GM23338 (cell line): ENCODE measurements at places on chromosomes 4 and X.

DNA sequence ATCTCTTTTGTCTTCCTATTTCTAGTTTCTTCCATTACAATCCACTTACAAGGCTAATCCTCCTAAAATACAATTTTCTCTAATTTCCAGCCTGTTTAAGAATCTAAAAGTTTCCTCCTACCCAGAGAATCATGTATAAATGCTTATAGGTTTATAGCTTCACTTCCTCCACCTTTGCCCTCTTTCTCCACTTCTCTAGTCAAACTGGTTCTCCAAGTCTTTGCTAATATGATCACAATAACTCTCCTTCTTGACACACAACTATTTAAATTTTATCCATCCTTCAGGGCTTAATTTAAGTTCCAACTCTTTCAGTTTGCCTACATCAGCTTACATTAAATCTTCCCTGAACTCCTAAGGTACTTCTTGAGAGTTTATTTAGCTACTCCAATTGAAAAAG lies 69.2 kb downstream of the RPS6KA6 start:
- peak; percentile 14 for DNase-seq
- H3K4me3 ChIP-seq: no peak overlapping the region
- H3K4me1 ChIP-seq: no peaks in the 10 kb centered on the region
- H3K36me3 ChIP-seq: no peaks in the 10 kb centered on the region

DNA sequence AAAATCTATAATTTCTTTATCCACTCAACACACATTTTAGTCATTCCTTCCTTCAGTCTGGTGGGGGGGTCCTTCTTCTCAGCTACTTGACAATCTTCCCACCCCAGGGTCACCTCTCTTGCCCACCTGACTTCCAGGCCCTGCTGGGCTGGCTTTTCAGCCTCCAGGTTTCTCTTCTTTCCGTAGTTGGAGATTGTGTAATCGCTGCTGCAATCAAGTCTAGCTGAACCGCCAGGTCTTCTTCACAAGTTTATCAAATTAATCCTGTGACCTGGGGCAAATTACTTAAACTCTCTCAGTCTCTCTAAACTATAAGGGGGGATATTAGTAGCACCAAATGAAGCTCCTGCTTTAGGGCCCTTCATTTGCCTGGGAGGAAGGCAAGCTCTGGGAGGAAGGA lies 102.9 kb upstream of the TNIP3 start:
- H3K27ac ChIP-seq: no peak overlapping the region
- no peaks in the 10 kb centered on the region for H3K36me3 ChIP-seq
- no peaks in the 10 kb centered on the region for H3K27me3 ChIP-seq

DNA sequence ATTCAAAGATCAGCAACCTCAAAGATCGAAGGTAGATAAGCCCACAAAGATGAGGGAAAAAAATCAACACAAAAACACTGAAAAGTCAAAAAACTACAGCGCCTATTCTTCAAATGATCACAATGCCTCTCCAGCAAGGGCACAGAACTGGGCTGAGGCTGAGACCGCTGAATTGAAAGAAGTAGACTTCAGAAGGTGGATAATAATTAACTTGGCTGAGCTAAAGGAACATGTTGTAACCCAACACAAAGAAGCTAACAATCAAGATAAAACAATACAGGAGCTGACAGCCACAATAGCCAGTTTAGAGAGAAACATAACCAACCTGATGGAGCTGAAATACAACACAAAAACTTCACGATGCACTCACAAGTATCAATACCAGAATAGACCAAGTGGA lies 231.1 kb downstream of the STPG2 start:
- H3K4me1 ChIP-seq: no peaks in the 10 kb centered on the region
- H3K27me3 ChIP-seq: no peaks in the 10 kb centered on the region
- no peak for DNase-seq
- no peak overlapping the region for H3K4me3 ChIP-seq
- no peaks in the 10 kb centered on the region for H3K36me3 ChIP-seq
- H3K27ac ChIP-seq: no peak overlapping the region

DNA sequence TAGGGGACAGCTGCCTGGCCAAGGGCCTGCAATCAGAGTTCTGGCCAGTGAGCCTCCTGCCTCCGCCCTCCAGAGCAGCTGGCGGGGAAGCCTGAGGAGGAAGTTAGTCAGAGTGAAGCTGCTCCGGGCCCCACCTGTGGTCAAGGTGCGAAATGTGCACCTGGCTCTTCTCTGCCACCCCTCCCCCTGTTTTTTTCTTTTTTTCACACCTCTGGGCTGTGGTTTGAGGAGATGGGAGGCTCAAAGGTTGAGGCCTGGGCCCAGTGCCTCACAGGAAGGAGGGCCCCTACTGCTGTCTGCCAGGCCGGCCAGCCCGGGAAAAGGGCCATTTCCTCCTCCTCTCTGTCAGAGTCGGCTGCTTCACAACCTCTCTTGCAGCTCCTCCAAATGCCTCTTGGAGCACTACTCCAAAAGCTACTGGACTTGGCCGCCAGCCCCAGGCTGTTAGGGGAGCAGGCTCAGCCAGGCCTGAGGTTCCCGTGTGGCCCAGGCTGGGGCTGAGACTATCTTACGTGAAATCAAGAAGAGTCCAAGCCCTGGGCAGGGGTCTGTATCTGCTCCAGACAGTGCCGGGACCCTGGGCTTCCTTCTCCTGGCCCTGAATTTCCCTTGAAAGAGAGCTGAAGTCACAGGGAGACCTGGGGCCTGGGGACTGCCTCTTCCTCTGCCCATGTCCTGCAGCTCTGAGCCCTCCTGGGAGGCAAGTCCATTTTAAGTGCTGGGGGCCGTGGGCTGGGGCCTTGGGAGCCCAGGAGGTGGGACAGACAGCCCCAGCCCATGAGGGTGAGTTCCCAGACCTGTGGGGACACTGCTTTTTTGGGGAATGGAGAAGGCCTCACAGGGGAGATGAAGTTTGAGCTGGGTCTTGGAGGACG lies 4.5 kb upstream of the CXCR3 start:
- no peak overlapping the region for H3K4me3 ChIP-seq
- DNase-seq: peak; percentile 39
- H3K27me3 ChIP-seq: no peaks in the 10 kb centered on the region
- no peak overlapping the region for H3K27ac ChIP-seq
- H3K4me1 ChIP-seq: no peaks in the 10 kb centered on the region
- H3K36me3 ChIP-seq: no peaks in the 10 kb centered on the region

DNA sequence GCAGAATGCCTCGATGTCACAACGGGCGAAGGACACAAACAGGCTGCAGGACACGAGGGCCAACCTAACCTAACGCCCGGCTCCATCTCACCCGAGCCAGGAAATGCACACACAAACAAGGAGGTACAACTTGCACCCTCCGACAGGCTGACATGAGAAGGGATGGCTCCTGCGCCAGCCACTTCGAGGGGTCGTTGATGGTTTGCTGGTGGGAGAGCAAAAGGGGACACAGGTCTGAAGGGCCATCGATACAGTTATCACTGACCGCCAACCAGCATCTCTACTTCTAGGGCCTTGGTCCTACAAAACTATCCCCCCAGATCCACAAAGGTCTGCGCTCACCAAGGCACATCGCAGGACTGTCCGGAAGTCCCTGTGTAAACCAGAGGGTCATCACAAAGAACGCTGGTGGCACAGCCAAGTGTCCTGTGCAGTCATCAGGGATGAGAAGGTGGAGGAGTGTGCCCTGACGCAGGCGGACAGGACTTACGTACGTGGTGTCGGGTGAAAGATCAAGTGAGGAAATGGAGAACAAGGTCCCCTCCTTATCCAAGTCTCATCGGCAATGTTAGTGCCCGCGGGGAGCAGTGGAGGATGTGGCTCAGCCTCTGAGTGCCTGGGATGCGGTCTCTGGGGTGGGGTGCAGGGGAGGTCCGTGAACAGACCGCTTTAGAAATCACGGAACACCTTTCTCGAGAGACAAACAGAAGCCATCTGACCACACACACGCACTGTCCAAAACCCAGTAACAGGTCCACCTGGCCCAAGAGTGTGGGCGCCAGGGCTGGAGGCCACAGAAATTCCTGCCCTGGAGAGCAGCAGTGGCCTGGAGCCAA lies 7.0 kb downstream of the MXD4 start:
- no peak overlapping the region; the same call in 1 of the 2 replicates for H3K27ac ChIP-seq
- no peak overlapping the region for H3K4me3 ChIP-seq
- no peak for DNase-seq

GRCh38 chrX:7024850-7025249 lies 122.7 kb upstream of the STS start:
- no peak overlapping the region for H3K27ac ChIP-seq
- H3K4me3 ChIP-seq: no peak overlapping the region
- H3K4me1 ChIP-seq: no peaks in the 10 kb centered on the region
- H3K36me3 ChIP-seq: no peaks in the 10 kb centered on the region
- no peak for DNase-seq

DNA sequence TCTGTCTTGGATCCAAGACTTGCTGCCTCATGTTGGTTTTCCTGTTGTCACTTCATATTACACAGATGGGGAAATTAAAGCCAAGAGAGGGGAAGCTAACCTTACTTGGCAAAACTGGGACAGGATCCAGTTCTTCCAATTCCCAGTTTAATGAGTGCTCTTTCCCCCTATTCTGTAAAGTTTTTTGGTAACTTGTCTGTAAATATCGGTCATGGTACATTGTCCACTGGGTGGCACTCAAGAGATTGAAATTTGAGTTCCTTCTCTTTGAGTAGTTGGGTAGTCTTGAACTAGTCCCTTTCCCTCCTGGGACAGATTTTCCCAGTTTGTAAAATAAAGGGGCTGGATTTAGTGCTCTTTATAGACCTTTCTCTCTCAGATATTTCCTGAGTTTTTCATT lies 12.4 kb upstream of the EOLA2 start:
- no peaks in the 10 kb centered on the region for H3K4me1 ChIP-seq
- H3K36me3 ChIP-seq: no peaks in the 10 kb centered on the region
- no peaks in the 10 kb centered on the region for H3K27me3 ChIP-seq
- DNase-seq: peak; percentile 20
- H3K27ac ChIP-seq: no peak overlapping the region

DNA sequence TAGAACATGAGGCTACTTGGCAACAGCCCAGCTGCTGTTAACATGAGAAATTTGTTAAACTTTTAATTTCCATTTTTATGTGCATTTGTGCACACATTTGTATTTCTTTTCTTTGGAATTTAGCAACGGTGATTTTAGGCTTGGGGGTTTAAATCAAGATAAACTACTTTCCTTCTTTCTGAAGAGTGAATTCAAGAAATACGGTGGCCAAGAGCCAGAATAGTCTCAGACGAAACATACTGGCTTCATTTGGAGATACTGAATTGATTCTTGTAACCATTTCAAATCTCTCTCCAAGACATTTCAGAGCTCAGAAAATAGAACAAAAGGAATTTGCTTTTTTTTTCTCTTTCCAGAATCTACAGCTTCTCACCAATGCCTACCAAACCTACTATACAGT lies 134.1 kb upstream of the SCML1 start:
- peaks cover 17% of the 10 kb centered on the region for H3K4me1 ChIP-seq
- no peaks in the 10 kb centered on the region for H3K36me3 ChIP-seq
- H3K27ac ChIP-seq: no peak overlapping the region
- no peak for DNase-seq

GRCh38 chr4:11153171-11153750 lies 275.4 kb downstream of the HS3ST1 start:
- H3K27ac ChIP-seq: no peak overlapping the region
- DNase-seq: no peak
- peaks cover 51% of the 10 kb centered on the region for H3K4me1 ChIP-seq
- H3K36me3 ChIP-seq: no peaks in the 10 kb centered on the region
- H3K27me3 ChIP-seq: no peaks in the 10 kb centered on the region
- H3K4me3 ChIP-seq: no peak overlapping the region

DNA sequence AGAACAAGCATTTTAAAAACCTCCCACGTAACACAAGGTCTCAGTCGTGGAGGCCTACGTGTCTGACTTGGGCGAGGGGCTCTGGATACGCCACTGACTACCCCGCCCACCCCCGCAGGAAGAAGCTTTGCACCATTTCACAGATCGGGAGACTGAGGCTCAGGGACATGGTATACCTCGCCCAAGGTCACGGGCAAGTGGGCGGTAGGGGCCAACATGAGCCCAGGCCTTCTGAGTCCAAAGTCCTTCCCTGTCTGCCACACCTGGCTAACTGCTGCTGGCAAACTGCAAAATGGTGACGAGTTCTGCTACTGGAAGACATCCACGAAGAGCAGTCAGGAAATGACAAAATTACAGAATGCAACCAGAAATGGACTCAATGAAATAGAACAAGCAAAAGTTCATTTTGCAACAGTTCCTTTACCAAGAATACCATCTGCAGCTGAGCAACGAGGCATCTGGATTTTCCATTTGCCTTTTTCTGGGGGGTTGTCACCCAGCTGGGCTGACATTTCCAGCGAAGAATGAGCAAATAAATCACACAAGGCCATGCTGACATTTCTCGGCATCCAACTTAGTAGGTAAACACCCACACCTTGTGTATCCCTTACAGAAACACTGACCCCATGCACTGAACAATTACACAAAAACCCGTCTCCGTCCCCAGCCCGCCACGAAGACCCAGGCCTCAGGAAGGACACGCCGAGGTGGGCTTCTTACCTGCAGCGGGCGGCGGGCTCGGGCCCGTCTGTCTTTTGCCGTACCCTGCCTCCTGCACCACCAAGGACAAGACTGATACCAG lies 70.2 kb upstream of the AFAP1 start:
- H3K4me1 ChIP-seq: no peaks in the 10 kb centered on the region
- no peak overlapping the region for H3K27ac ChIP-seq
- no peak overlapping the region for H3K4me3 ChIP-seq

GRCh38 chr4:85142451-85142850 lies 176.0 kb upstream of the WDFY3 start:
- no peak overlapping the region for H3K4me3 ChIP-seq
- H3K4me1 ChIP-seq: no peaks in the 10 kb centered on the region
- H3K27ac ChIP-seq: no peak overlapping the region

DNA sequence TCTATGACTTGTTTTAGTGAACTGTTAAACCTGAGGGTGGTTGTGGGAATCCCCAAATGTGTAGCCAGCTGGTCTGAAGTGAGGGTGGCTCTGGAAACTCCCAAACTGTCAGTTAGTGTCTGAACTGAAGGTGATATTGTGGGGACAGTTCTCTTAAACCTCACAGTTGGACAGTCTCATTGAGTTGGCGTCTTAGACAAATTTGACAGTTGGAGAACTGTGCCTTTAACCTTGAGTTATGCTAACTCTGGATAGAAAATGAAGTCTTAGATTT lies 20.7 kb upstream of the CTSO start:
- no peaks in the 10 kb centered on the region for H3K36me3 ChIP-seq
- H3K4me3 ChIP-seq: no peak overlapping the region
- H3K27ac ChIP-seq: no peak overlapping the region
- H3K4me1 ChIP-seq: peaks cover 13% of the 10 kb centered on the region; the same call in 1 of the 2 replicates
- no peaks in the 10 kb centered on the region for H3K27me3 ChIP-seq
- no peak for DNase-seq

DNA sequence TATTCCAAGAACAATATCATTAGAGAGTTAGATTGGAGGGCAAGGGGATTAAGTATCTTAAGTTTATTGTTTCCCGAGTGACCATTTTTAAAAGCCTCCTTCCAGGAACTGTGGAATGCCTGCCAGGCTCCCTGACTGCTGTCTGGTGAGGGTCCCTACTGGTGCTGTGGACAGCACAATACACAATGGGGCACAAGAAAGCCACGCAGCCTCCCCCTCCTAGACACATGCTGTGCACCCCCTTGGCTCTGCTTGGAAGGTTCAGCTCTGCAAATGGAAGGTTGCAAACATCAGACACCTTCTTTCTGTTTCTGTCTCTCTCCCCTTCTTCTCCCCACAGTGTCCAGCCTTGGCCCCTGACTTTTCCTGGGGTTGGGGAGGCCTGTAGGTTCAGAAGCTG lies 153.2 kb downstream of the SHROOM3 start:
- peak; percentile 52 for DNase-seq
- no peaks in the 10 kb centered on the region for H3K36me3 ChIP-seq
- H3K4me1 ChIP-seq: peaks cover 55% of the 10 kb centered on the region
- H3K27ac ChIP-seq: peak overlapping the region; percentile 98
